Stimulated activated CD8-positive, alpha-beta memory T cell treated with anti-CD3 and anti-CD28 coated beads, Interleukin-7, amount 100 ng/mL, for 48 hours (primary cell): ENCODE measurements at places on chromosomes 1 and 21.

DNA sequence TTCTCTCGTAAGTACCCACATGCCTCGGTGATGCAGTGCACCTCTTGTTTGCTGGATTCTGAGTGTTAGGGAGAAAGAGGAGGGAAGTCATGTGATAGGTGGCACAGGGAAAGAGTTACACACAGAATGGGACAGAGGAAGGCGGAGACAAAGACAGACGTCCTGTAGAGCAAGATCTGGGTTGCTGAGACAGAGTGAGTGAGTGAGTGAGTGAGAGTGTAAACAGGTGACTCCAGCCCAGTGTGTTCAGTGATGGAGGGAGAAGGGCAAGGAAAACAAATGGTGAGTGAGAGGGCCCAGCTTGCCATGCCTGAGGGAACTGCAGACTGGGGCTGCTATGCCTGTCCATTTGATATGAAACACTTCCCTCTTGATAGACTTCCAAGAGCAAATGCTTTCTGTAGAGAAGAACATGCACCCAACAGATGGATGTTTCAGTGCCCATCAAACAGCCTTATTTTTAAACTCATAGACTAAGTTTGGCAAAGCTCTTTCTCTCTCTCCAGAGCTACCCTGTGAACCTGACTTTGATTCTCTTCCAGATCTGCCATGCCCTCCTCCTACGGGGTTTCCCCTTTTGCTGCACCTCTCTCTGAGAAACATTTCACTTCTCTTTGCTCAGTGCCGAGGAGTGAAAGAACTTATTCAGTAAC is 209.9 kb upstream of the COA6 start:
- no peak for DNase-seq

- DNase-seq: peak; percentile 71
Observed at GRCh38 chr21:43921979-43922945, 57.2 kb downstream of the AGPAT3 start.

GRCh38 chr1:31476891-31477846 is 64.2 kb downstream of the SERINC2 start:
- no peak for DNase-seq

DNA sequence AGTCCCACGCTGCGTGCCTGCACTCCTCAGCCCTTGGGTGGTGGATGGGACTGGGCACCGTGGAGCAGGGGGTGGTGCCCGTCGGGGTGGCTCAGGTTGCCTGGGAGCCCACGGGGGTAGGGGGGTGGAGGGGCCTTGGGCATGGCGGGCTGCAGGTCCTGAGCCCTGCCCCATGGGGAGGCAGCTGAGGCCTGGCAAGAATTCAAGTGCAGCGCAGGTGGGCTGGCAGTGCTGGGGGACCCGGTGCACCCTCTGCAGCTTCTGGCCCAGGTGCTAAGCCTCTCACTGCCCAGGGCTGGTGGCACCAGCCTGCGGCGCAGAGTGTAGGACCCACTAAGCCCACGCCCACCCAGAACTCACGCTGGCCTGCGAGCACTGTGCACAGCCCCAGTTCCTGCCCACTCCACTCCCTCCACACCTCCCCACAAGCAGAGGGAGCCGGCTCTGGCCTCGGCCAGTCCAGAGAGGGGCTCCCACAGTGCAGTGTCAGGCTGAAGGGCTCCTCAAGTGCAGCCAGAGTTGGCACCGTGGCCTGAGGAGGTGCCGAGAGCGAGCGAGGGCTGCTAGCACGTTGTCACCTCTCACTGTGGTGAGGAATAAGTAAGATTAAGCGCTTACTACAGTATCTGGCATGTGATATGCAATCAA is 12.8 kb downstream of the TNNI3K start:
- no peak for DNase-seq

DNA sequence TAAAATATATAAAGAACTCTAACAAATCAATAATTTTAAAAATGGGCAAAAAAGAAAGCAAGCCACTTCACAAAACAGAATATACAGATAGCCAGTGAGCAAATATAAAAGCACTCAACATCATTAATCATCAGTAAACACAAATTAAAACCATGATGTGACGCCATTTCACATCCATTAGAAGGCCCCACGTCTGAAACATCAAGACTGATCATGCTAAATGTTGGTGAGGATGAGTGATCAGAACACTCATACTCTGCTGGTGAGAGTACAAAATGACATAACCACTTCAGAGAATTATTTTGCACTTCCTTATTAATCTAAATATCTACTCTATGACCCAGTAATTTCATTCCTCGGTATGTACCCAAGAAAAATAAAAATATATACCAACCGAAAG is 512.2 kb upstream of the NR5A2 start:
- no peak for DNase-seq

GRCh38 chr1:200299571-200299970 is 110.3 kb downstream of the ZNF281 start:
- DNase-seq: no peak

- DNase-seq: no peak
Observed at GRCh38 chr1:170755795-170756194, 91.9 kb downstream of the PRRX1 start.

GRCh38 chr1:45345014-45345413 is 4.8 kb upstream of the MUTYH start:
- DNase-seq: no peak

DNA sequence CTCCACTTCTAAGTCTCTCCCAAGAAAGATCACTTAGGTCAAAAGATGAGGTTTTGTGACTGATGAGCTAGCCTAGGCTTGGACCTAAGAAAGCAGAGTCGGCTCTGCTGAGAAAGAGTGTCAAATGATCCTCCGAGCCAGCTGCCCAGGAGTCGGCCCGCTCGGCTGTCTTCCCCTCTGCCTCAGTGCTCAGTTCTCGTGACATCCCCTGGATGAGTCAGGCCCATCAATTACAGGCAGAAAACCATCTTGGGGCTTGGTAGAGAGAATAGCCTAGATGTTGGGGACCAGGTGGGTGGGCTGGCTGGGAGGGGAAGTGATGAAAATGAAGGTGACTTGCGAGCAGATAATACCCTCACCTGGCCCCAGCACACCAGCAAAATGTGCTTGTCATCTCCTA is 60.5 kb downstream of the SLC66A1 start:
- no peak for DNase-seq

GRCh38 chr21:34280389-34280795 is 83.4 kb upstream of the KCNE2 start:
- DNase-seq: no peak

GRCh38 chr1:26181586-26182382 is 4.5 kb downstream of the CNKSR1 start:
- no peak for DNase-seq

GRCh38 chr1:244953901-244954300 is 89.6 kb upstream of the HNRNPU start:
- no peak for DNase-seq

- DNase-seq: no peak
Observed at GRCh38 chr1:184253921-184254320, 132.9 kb upstream of the C1orf21 start.

DNA sequence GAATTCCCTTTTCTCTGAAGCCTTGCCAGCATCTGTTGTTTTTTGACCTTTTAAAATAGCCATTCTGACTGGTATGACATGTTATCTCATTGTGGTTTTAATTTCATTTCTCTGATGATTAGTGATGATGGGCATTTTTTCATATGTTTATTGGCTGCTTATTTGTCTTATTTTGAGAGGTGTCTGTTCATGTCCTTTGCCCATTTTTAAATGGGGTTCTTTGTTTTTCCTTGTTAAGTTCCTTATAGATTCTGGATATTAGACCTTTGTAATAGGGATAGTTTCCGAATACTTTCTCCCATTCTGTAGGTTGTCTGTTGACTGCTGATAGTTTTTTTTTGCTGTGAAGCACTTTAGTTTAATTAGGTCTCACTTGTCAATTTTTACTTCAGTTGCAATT is 54.0 kb upstream of the C1orf185 start:
- no peak for DNase-seq

DNA sequence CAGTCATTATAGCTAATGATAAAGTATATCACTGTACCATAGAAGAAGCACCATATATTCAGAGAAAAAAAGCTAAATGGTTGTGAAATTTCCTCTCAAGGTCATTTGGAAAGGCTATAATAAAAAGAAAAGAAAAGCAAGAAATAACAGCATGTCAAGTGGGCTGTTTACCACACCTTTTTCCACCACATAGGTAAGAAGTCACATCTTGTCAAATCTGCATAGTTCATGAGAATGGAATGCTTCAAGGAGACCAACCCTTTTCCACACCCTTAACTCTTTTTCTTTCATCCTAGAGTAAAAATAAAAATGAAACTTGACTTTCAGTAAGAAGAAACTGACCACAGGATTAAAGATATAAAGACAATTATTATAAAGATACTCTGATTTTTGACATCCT is 91.2 kb downstream of the ATP6V1G3 start:
- DNase-seq: no peak

GRCh38 chr21:42176859-42177258 is 42.1 kb upstream of the ABCG1 start:
- DNase-seq: no peak

- DNase-seq: no peak
Observed at GRCh38 chr1:185400052-185400451, 83.0 kb upstream of the IVNS1ABP start.

DNA sequence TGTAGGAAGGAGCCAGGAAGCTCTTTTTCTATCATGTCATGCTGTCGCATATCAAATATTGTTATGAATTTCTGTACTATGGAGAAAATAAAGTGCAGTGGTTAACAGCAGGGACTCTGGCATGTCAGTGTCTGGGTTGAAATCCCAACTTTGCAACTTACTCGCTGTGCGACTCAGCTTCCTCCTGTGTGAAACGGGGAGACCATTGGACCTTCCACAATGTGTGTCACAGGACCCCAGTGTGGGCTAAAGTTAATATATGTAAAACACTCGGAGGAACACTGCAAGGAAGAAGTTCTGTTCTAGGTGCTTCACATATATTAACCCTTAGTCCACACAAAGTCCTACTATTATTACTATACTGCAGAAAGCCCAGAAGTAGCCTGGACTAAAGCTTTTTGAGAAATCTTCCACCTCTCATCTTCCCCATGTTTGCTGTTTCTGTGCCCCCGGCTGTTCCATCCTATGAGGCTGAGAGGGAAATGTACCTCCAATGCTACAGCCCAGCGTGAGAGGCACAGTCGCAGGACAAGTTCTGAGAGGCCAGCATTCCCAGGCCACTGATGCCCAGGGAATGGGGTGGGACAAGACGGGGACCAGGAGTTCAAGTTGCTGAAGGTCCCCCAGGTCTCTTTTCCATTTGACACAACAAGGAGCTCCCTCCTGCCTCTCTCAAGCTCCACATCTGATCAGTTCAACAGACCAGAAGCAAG is 1.9 kb downstream of the CHIT1 start:
- no peak for DNase-seq

DNA sequence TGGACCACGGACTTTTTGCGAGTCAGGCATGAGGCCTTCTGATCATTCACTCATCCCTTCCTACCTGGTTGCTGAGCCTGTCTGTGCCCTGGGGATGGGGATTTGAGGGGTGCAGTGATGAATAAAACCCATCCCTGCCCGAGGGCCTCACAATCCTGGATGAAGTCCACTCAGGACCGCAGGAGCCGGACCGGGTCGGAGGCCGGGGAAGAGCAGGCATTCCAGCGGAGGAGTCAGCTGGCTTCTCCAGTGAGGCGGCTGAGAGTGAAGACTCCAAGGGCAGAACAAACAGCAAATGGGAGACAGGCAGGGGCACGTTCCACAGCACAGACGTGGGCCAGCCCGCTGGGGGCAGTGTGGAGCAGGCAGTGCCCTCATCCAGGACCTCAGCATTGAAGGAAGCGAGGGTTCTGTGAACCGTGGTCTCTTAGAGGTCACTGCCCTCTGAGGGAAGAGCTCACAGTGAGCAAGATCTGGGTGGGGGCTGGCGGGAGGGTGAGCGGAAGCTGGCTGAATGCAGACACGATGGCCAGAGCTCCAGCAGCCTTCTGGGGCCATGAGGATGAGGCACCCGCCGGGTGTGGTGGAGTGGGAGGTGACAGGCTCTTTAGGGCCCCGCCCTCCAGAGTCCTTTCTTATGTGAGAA is 10.9 kb upstream of the LRRC3 start:
- DNase-seq: no peak

DNA sequence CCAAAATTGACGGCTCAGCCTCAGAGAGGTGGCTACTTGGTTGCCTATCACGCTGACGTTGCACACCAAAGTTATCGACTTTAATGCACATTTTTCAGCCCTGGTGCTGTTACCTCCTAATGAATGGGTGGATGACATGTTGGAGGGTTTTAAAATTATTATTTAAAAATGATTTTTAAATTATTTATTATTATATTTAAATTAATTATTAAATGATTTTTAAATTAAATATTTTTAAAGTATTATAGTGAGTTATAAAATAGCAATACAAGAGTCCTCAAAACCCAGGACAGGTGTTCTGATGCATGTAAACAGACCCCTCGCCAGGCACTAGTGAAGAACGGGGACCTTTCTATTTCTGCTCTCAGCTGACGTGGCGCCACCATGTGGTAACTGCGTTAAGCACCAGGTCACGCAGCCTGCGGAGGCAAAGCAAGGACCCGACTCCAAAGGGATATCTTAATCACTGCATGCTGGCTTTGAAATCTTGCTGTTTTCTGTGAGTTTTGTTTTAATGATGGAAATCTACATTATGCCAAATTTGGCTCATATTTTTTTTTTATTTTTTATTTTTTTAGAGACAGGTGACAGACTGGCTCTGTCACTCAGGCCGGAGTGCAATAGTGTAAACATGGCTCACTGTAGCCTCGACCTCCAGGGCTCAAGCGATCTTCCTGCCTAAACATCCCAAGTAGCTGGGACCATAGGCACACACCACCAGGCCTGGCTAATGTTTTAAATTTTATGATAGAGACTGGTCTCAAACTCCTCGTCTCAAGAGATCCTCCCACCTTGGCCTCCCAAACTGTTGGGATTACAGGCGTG is 22.6 kb downstream of the CASP9 start:
- peak; percentile 35 for DNase-seq

DNA sequence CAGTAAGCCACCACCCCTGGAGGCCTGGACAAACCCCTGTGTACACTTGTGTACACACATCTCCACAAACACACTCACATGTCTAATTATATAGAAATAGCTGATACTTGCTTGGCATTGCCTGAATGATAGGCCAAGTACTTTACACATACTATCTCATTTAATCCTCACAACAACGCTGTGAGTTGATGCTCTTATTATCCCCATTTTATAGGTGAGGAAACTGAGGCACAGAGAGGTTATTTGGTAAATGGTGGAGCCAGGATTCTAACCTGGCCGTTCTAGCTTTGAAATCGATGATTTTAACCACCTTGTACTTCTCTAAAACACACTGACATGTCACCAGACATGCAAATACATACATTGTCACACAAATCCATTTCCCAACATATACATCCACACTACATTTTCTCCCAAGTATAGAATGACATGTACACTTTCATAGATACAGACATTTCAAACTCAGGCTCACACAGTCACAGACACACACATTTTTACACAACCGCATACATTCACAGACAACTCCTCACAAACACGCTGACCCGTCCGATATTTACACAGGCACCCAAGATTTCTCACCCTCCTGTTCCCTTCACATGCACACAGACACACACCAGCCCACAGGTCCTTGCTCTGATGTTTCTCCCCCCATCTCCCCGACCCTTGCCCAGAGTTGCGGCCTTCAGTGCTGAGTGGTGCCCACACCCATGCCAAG is 3.2 kb downstream of the ARHGEF19 start:
- DNase-seq: no peak

DNA sequence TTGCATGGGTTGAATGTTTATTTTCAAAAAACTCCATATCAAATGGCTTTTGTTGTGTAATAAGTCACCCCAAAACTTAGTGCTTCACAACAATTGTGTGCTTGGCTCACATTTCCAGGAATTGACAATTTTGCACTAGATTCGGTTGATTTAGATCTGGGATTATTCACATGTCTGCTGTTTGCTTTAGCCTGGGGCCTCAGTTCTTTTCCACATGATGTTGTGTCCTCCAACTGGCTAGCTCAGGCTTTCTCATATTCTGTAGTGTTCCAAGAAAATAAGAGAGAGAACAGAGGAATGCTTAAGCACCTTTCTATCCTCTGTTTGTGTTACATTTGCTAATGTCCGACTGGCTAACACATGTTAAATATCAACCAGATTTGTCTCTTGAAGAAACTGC is 281.5 kb upstream of the ADGRL4 start:
- DNase-seq: no peak
